Cortex of kidney (tissue), 1 donor: ENCODE measurements at places on chromosomes 7 and 10.

- DNase-seq: no peak
Observed at GRCh38 chr10:5566614-5567013, 41.9 kb downstream of the CALML3 start.

- DNase-seq: no peak
Observed at GRCh38 chr10:71981876-71982230, 17.7 kb downstream of the CHST3 start.

- no peak for DNase-seq
Observed at GRCh38 chr10:14474656-14475055, 143.9 kb upstream of the FRMD4A start.

DNA sequence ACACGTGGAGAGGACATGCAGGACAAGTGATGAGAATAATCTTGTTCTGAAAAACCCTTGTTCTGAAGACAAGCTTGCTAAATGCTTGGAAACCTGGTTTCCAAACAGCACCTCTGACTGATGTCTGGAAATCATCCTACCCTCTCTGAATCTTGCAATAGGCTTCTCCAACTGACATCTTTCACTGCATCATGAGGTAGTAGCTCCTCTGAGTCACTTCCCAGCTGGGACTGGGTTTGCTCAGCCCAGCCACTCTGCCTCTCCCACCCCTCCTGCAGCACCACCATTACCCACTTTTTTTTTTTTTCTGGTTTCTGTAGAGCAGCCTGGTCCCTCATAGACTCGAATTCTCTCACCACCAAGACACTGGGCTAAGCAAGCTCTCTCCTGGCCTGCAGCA, 919.8 kb downstream of the GRID1 start:
- no peak for DNase-seq

DNA sequence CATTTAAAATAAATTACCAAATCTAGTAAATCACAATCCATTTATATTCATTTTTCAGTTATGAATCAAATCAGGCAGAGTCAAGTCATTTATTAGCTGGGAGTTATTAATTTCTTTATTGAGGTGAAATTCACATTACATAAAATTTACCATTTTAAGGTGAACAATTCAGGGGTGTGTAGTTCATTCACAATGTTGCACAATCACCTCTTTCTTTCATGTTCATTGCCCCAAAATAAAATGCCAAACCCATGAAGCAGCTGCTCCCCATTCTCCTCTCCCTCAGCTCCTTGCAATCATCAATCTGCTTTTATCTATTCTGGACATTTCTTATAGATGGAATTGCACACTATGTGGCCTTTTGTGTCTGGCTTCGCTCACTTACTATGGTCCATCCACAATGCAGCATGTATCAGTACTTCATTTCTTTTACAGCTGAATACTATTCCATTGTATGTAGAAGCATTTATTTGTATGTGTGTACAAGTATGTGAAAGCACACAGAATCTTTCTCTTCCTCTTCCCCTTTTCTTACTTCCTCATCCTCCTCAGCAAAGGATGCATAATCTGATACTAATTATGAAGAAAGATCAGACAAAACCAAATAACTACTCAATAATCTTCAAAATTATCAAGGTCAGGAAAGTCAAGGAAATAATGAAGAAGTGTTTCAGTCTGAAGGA, 60.6 kb downstream of the LMBR1 start:
- DNase-seq: no peak

DNA sequence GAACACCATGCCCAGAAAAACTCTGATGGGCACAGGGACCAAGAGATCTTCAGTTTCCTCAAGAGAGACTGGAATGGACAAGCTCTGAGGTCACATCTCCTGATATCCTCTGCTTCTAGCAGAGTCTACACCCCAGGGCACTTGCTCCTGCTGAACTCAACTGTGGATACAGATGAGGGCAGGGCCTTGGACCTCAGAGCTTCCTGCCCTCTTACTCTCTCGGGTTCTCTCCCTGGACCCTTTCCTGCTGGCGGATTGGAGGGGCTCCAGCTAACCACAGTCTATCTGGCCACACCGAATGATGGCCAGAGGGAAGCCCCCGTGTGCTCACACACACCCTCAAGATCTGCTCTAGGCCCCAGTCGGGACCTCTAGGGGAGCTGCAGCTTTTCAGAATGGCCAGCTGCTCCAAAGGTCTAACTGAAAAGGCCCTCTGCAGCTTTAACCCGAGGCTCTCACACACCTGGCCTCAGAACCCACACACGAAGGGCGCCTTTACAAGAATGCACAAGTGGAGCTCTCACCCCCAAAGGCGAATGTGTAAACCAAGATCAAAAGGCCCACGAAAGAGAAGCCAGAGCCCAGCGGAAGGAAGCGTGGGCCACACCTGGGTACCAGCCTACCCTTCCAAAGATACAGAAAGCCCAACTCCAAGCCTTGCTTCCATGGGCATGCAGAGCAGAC, 65.5 kb downstream of the FAM53B start:
- DNase-seq: no peak

DNA sequence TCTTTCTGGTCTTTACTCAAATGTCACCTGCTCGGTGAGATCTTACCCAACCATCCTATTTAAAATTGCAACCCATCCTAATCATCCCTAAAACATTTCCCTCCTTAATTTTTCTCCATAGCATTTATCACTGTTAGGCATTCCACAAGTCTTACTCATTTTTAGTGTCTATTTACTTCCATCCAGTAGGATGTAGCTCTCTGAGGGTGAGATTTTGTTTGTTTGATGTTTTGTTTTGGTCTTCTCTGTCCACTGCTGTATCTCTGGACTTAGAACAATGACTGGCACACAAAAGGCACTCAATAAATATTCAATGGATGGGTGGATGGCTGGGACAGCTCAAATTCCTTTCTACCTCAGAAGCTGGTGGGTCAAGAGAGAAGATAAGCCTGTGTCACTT, 15.8 kb upstream of the DUSP5 start:
- no peak for DNase-seq

GRCh38 chr10:126930131-126930882, 25.1 kb downstream of the DOCK1 start:
- no peak for DNase-seq

- DNase-seq: no peak
Observed at GRCh38 chr7:157962458-157963306, 624.9 kb downstream of the PTPRN2 start.

- DNase-seq: no peak
Observed at GRCh38 chr7:4734587-4735345, 40.7 kb upstream of the AP5Z1 start.

DNA sequence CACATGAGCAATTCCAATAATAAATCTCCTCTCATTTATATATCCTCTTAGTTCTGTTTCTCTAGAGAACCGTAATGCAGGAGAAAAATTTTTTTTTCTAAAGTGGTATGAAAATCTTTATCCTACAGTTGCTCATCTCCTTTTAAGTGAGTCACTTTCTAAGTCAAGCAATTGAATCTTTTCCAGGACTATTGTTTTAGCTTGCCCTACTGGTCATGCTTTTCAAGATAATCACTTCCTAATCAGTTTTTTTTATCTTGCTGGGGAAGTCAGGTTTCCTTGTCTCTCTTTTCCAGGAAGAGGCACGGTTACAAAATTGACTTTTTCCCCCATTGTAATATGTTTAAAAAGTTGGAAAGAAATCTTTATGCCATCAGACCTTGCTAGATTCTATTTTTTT, 44.0 kb downstream of the INPP5F start:
- DNase-seq: no peak

- DNase-seq: no peak
Observed at GRCh38 chr7:129053938-129054437, 923 bp downstream of the TNPO3 start.

- no peak for DNase-seq
Observed at GRCh38 chr7:94050046-94050445, 45.9 kb upstream of the BET1 start.

DNA sequence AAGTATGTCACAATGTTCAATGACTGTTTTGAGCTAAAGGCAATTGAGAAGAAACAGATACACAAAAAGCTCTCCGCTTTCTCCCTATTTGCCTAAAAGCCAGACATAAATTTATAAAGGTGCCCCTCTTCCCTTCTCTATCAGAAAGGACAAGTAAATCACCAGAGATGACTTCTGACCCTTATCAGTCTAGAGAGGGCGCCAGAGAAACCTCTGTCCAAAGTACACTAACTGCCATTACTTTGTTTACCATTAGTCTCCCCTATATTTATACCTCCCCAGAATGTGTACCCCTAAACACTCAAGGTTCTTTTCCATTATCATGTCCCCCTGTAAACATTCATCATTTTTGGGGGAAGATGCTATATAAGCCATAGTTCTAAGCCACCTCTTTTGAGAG, 49.3 kb downstream of the TPK1 start:
- no peak for DNase-seq

- DNase-seq: no peak
Observed at GRCh38 chr7:70572571-70572970, 559.4 kb upstream of the GALNT17 start.

DNA sequence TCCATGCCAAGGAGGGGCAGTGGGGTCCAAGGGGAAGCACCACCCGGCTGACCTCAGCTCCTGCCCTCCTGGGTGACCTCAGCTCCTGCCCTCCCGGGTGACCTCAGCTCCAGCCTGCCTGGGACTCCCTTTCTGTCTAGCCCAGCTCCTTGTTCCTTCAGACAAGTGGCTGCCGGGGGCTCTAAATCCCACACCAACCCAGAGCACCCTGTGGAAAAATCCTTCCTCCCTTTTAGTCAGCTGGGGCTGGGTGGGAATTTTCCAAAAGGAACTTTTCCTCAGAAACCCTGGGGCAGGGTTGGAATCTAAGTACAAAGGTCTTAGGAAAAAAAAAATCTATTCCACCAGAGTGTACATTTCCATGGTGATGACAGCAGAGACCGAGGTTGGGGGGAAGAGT, 36.3 kb downstream of the AKR1B1 start:
- no peak for DNase-seq

DNA sequence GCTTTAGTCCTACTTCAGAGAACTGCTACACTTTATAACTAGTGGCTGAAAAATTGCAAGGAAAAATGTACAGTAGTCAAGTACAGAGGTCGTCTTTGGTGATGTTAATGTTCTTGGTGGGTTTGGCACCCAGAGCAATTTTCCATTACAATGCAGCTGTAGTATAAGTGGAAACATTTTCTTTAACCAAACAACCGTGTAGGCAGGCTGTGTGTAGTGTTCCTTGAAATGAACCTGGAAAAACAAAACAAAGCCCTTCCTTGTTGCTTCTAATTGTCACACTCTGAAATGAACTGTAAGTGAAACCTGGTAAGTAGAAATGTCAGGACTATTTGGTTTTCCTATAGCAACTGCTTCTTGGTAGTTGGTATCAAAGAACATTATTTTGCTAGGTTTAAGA, 256.9 kb downstream of the MDFIC start:
- DNase-seq: no peak

- DNase-seq: no peak
Observed at GRCh38 chr10:6314620-6315205, 112.0 kb downstream of the PFKFB3 start.

DNA sequence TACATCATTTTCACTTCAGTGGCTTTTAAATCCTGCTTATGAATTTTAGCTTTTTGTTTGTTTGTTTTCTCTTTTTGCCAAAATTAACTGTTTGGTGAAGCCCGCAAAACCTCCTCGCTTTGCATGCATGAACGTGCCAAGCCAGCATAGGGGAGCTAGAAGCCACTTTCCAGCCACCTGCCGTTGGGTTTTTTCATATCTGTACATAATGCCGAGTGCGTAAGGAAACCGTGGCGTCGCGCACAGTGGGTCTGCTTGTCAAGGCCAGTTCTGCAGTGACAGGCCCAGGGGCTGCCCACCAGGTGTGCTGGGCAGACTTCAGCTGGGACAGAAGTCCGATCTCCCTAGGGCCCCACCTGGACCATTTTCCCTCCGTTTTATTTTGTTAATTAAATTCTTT, 41.1 kb downstream of the WIPI2 start:
- DNase-seq: no peak

DNA sequence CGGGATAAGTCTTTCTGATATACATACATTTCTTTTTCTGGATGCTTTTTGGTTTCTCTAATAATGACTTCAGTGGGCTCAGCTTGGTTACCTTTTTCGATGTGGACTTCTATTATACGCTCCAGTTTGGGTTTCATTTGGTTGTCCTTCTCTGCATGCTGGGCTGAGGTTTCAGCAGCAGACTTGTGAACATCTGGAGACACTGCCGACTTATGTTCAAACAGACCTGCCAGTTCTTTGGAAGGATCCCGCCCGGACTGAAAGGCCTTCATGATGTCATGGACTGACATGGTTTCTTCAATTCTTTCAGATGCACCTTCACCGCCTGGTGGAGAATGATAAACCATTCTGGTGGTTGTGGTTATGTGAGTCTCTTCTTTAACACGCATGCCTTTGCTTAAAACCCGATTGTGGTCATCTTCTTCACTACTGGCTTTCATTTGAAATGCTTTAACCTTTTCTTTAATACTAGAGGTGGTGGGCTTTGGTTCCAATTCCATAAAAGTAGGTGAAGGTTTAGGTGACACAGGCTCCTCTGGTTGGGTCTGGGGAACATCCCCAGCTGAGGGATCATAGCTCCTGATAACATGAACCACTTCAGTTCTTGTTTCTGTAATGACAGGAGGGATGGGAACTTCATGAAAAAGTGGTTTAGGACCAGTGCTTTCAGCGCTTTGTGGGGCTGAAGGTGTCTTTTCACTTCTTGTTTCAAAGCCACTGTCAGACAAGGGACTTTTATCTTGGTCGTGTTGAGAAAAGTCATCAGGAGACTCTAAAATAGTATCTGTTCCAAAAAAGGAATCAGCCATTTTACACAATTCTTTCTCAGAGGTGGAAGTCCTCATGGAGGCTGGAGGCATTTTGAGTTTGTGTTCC, 167.7 kb upstream of the CCDC6 start:
- no peak for DNase-seq

- DNase-seq: no peak
Observed at GRCh38 chr7:70654979-70655378, 477.0 kb upstream of the GALNT17 start.

DNA sequence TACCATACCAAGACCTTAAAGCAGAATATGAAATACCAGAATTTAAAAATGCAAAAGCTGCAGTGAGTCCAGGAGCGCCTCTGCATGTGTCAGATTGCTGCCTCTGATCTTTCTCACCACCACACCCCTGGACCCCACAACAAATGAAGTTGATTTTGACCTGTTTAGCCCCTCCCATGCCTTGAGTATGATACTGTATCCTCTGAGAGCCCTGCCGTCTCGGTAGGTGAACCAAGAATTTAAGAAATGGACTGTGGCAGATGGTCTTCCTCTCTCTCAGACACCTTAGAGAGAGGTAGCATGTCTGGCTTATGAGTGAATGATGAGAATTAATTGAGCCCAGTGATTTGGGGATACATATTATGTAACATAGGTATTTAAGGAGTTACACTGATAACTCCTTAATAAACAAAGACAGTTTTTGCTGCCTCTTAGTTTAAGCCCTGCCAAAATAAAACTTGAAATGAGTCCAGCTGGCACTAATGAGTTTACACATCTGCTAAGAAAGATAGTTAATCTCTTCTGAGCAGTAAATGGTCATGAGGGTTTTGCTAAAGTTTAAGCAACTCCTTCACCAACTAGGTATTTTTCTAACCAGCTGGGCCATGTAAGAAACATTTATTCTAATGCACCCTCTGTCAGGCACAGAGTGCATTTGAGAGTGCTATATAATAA, 4.5 kb upstream of the TFPI2 start:
- DNase-seq: no peak

DNA sequence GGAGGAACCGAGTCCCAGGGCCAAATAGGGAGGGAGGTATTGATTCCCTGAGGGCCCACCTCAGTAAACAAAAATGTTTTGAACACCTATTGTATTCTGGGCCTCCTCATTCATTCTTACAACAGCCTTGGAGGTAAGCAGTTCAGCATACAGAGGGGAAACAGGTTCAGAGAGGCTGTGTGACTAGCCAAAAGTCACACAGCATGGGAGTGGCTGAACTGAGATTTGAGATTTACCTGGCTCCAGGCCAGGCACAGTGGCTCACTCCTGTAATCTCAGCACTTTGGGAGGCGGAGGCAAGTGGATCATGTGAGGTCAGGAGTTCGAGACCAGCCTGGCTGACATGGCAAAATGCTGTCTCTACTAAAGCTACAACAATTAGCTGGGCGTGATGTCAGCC, 107.2 kb downstream of the TMEM130 start:
- DNase-seq: no peak
